ENCODE measurements at places on chromosomes 12 and 14.

DNA sequence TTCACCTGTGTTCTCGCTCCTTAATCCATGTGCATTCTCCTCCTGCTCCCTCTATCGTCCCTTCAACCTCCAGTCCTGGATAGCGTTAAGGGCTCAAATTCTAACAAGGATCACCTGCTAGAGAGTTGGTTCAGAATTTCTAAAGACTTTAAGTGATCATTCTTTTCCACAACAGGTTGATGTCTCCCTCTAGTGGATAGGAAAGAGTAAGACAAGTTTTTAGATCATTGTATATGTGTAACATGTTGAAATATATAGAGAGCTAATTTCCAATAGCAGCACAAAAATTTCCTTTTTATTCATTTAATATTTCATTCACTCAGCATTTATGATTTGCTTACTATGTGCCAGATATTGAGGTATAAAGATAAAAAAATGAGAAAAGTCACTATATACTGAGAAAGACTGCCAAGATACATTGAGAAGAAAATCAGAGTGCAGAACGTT is 9.3 kb upstream of the ESR2 start:
- peak; percentile 89 for DNase-seq

DNA sequence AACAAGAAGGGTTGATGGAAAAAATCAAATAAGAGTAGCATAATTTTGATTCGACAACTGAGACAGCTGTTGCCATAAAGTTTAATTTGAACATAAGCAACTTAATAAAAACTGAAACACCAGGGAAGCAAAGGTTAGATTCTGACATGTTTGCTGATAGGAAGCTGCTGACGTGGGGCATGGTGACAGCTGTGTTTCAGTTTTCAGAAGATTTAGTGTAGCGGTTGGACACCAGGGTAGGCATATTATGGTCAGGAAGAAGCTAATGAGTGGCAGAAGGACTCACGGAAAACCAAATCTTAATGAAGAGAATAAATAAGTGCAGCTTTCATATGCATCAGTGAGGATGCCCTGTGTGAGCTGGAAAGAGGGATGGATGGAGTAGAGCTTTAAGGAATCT is 336.7 kb upstream of the RPL10L start:
- no peak for DNase-seq

- no peak for DNase-seq
These were observed 33.9 kb downstream of the SERPINA3 start for GRCh38 chr14:94646066-94646465.

DNA sequence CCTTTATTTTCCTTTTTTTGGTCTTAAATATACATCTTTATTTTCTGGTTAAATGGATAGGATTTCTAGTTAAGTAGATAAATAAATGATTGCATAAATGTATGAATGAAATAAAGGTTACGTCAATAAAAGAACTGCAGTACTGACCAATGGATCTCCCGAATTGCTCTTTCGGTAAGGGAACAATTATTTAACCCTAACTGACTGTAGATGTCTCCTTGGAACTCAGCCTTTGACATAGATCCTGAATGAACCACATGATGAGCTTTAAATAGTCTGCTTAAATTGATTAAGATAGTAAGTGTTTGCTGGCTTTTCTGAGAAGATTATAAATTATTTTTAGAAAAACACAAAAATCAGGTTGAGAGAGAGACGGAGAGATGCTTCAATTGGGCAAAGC is 391.0 kb upstream of the SYT1 start:
- no peak for DNase-seq

GRCh38 chr12:76813265-76813664 is 49.4 kb downstream of the ZDHHC17 start:
- DNase-seq = no peak

DNA sequence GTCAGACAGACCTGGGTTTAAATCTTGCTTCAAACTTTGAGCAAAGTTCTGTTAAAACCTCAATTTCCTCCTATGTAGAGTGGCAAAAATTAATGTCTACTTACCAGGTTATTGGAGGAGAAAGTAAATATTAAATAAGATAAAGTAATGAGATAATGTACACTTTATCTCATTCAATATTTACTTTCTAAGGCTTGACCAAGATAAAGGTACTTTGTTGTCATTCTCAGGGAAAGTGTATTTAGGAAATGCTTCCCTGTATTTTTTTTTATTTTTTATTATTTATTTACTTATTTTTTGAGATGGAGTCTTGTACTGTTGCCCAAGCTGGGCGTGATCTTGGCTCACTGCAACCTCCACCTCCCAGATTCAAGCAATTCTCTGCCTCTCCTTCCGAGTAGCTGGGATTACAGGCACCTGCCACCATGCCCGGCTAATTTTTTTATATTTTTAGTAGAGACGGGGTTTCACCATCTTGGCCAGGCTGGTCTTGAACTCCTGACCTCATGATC is 4.7 kb downstream of the FAM161B start:
- no peak for DNase-seq

GRCh38 chr14:49953196-49953595 is 60.3 kb downstream of the ARF6 start:
- no peak for DNase-seq

GRCh38 chr12:97977870-97978405 is 515.3 kb downstream of the RMST start:
- no peak for DNase-seq

DNA sequence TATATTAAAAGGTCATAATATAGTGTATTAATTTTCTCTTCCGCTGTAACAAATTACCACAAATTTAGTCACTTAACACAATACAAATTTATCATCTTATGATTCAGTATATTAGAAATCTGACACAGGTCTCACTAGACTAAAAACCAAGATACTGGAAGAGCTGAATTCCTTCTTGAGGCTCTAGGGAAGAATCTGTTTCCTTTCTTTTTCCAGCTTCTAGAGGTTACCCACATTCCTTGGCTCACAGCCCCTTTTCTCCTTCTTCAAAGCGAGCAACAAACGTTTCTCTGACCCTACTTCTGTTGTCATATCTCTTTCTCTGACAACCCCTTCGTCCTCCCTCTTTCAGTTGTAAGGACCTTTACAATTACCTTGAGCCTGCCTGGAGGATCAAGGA is 43.4 kb upstream of the AMN1 start:
- no peak for DNase-seq

- DNase-seq = no peak
These were observed 49.8 kb upstream of the CCDC63 start for GRCh38 chr12:110796952-110797351.

GRCh38 chr12:54622463-54623183 is 12.1 kb downstream of the LACRT start:
- no peak for DNase-seq

GRCh38 chr12:33942172-33942571 is 80.1 kb upstream of the ALG10 start:
- no peak for DNase-seq

GRCh38 chr12:77065361-77066204 is at the start of gene E2F7:
TSS of gene E2F7 (minus strand) at chr12:77065569. CDS start at chr12:77064635, 934 bp downstream.
- peak; percentile 87 for DNase-seq

- DNase-seq = peak; percentile 98
These were observed at the start of gene MED6 for GRCh38 chr14:70600382-70601157. TSS of gene MED6 (minus strand) at chr14:70600655. CDS start at chr14:70600637, 18 bp downstream.

GRCh38 chr12:28896421-28896820 is 252.7 kb upstream of the FAR2 start:
- DNase-seq = no peak

- DNase-seq = no peak
These were observed 2.1 kb downstream of the ATP2A2 start for GRCh38 chr12:110282956-110283817.

GRCh38 chr14:40487824-40488223 is 1055.6 kb upstream of the FBXO33 start:
- no peak for DNase-seq

GRCh38 chr14:100091386-100091785 is 26.2 kb downstream of the EVL start:
- DNase-seq = no peak

- DNase-seq = no peak
These were observed 387.8 kb downstream of the AEBP2 start for GRCh38 chr12:19826980-19827550.

DNA sequence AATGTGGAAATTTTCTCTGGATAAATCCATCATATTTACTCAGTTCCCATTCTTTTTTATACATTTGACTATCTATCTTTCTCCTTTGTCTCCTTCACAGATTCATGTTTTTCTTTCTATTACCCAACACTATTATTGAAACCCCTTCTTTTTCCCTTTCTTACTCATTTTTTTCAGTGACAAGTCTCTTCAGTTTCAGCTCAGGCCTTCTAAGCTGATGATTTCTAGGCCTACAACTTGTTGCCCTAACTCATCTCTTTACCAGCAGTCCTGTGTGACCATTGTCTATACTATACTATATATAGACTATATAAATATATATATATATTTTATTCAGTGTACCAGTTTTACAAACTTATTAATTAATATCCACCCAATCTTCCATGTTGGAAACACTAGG is 31.8 kb downstream of the SLC16A7 start:
- DNase-seq = no peak

DNA sequence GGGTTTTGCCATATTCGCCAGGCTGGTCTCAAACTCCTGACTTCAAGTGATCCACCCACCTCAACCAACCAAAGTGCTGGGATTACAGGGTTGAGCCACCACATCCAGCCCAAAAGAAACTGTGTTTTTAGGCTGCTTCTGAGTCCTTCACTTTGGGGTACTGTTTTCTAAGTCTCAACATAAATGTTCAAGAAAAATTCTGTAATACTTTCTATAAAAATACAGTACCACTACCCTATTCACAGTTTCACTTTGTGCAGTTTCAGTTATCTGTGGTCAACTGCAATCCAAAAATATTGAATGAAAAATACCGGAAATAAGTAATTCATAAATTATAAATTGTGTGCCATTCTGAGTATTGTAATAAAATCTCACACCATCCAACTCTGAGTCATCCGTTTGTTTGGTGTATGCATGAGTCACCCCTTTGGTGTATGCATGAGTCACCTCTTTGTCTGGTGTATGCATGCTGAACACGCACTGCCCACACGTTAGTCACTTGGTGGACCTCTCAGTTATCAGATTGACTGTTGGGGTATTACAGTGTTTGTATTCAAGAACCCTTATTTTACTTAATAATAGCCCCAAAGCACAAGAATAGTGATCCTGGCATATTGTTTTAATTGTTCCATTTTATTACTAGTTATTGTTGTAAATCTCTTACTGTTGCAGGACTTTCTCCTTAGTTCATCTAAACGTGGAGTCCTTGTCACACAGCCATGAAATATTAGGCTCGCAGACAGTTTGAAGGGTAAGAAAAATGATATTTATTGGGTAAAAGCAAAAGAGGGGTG is 190.2 kb downstream of the FSCB start:
- no peak for DNase-seq

Data from NCI-H1694 treated with DMSO at 0.1 percent for 48 hours (cell line).